ENCODE measurements at places on chromosomes 4 and X.
A peak's percentile ranks its signal among the peaks of the same experiment; 100 is the strongest.

DNA sequence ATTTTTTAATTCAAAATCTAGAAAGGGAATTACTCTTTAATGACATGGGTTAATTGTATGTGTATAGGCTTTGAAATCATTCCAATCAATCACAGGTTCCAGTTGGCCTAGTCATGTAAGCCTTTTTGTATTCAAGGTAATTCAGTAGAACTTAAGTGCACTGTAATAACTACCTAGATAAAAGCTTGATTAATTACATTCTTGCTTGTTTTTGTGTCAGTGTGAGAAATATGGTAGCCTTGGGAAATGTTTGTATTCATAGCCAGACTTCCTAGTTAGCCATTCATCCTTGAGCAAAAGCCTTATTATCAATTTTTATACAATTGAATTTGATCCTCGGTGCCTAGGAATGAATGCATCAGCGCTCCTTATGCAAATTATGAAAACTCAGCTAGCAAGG, 33.5 kb downstream of the TKTL2 start:
- DNase-seq: no peak

- DNase-seq: no peak
Measured at GRCh38 chrX:10450229-10450958, 170.0 kb downstream of the MID1 start.

DNA sequence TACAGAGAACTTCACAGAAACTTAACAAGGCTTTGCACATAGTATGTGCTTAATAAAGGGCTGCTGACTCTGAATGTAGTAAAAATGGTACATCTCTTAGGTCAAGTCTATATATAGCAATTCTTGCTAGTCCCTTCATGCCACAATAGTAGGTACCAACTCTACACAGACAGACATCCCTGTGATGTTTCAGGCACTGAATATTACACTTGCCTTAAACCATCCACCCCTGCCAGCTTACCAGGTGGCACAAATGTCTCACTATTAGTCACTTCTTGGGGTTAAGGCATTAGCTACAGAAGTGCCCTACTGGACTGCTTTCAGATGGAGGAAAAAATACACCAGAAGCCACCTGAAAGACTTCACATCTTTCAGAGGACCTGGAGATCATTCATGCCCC, 86.3 kb upstream of the CITED1 start:
- no peak for DNase-seq

- DNase-seq: no peak
Measured at GRCh38 chrX:139581068-139581467, 50.5 kb downstream of the F9 start.

GRCh38 chr4:180363815-180364214, 1879.4 kb upstream of the TENM3 start:
- no peak for DNase-seq

- DNase-seq: no peak
Measured at GRCh38 chrX:132737743-132738142, 220.7 kb downstream of the HS6ST2 start.

DNA sequence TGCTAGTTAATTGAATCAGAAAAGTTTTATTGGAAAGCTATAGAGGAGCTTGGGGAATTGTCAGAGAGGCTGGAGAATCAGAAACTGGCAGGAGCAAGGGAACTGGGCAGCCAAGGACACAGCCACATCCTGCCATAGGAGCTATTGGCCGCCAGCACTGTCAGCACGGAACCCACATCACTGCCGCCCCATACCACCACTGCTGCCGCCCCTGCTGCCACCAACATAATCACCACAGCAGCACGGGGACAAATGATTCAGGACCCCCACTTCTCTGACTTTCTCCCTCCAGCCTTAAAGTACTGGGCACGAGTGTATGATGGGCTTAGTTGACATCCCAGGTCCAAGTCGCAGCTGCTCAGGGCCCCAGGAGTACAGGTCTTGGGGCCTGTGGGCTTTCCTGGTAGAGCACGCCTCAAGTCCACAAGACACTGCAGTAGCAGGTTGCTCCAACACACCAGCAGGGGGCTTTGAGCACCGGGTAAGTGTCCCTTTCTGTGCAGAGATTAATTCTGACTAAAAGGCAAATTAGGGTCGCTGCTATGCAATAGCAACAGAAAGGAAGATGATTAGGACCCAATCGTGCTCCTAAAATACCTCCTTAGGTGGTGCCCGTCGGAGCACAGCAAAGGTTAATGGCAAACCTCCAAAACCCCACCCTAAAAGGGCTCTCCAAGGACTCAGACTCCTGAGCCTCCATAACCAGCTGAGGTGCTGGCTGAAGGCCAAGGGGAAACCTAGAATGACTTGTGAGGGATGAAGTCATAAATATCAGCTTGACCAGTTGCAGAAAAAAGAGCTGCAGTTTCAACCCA, 6.9 kb downstream of the PJA1 start:
- peak; percentile 83 for DNase-seq

DNA sequence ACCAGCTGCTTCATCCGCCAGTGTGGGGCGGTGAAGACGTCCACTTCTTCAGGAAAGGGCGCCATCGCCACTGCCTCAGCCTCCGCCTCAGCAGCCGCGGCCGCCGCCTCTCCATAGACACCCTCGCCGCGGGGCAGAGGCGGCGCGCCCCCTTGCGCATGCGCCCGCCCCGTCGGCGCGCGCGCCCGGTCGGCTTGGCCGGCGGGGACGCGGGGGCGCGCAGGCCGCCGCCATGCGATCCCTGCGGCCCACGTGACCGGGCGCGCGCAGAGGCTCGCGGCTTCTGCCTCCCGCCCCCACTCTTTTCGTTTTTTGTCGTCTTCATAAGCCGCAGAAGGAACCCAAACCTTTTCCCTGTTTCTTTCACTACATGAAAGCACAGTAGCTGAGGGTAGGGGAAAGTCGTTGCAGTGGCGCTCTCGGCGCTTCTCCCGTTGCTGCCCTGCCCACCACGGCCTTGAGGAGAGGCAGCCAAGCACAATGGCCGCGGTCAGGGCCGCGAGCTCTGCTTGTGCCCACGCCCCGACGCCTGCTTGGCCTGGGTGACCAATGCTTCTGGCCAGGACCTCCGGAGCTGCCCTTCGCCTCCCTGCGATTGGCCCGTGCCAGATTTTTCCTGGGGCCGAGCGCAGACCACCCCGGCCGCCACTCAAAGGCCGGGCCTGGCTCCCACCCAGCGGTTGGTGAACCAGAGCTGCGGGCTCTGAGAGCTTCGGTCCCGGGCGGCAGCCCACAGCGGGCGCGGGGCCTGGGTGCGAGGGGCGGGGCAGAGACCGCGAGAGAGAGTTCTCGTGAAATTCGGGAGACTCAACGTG, at the start of gene FBXL5:
FBXL5 (minus strand) TSS at position 135 of the 815 bp plus-strand sequence; CDS start at position 65, 70 bp downstream.
- DNase-seq: peak; percentile 94

DNA sequence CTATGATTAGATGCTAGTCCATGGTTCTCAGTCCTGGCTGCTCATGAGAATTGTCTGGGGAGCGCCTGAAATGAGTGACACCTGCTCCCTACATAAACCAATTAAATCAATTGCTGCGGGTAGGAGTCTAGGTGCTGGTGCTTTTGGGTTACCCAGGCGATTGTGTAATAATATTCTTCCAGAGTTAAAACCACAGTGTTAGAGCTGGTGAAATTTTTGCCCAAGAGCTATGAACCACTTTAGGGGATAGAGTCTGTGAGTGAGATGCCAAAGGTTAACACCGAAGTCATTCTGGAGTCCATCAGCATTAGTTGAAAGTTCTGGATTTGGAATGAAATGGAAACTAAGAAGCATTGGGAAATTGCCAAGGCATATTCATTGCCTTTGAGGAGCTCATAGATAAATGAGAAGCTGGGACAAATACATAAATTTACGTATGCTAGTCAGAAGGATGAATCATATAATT, 15.3 kb downstream of the PDK3 start:
- DNase-seq: no peak

GRCh38 chrX:135931644-135932487, 38.4 kb downstream of the SAGE1 start:
- DNase-seq: no peak

GRCh38 chr4:173528378-173529321, 1.4 kb downstream of the HAND2 start:
- DNase-seq: no peak

DNA sequence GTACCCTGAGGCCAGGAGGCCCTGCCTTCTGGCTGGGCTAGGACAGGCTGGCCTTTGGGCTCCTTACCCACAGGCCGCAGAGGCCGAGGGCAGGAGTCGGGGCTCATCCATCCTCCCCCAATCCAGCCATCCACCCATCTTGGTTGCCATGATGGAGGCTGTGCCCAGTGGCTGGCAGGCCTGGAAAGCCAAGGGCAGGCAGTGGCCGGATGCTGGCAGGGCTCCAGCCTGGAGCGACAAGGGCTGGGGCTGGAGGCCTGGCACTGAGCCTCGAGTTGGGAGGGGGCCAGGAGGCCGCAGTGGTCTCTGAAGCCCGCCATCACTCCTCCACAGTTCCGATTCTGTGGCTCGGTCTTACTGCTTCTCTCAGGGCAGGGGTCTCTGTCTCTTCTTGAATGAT, 8.6 kb upstream of the BGN start:
- DNase-seq: no peak

DNA sequence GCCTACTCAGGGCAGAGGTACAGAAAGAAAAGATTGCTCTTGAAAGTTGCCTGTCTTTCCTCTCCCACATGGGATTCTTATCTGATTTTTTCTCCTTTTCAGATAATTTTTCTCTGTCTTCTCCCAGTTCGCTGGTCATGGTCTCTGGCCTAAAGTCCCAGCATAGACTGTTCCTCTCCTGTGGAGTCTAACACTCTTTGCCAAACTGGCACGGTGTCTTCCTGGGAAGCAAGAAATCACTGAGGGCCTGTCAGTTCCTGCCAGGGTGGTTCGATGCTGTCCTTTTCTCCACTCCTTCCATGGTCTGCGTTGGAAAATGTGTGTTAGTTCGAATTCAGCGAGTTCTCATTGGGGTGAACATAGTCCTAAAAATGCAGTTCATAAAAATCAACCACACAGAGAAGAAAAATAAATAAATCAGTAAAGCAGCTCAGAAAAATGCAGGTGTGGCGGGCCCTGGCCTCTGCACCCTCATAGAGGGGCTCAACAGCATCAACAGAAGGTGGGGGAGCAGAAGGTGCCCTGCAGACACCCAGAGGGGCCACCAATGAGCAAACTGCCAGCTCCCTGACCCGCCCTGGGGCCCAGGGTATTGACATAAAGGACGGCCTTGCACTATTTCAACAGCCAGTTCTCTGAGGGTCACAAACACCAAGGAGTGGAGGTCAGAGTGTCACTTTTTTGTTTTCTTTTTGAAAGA, 2.1 kb downstream of the RGN start:
- no peak for DNase-seq

- no peak for DNase-seq
Measured at GRCh38 chr4:142697928-142698327, 148.2 kb downstream of the INPP4B start.

DNA sequence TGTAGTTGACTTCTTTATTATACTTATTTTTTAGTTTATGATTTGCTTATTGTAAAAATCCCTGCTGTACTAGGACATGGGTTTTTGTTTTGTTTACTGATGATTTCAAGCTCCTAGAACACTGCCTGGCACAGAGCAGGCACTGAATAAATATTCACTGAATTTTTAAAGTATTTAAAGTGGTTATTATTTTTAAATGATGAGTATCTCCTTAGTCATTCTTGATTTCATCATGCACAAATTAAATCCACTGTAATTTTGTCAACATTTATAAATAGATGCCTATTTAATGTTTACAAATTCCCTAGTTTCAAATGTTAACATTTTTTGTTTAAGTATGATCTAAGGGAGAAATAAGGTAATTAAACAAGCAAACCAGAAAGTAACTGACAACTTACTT, 367.9 kb upstream of the SLIT2 start:
- DNase-seq: no peak

DNA sequence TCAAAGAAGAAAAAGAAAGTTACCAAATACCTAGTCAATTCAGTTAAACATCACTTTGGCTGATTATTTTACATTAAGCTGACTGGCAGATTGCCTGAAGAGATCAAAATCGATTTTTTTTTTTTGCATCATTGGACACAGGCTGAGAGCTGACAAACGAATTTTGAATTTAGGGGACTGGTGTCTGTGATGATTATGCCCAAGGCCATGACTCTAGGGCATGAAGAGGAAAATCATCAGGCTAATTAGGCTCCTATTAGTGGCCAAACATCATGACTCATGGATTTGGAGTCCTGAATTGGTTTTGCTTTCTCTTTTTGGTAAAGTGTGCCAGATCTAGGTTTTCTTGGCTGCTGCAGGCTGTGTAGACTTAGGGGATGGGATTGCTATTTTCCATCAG, 829.3 kb upstream of the LCORL start:
- DNase-seq: no peak

GRCh38 chrX:5015451-5015850, 1213.2 kb downstream of the NLGN4X start:
- no peak for DNase-seq

DNA sequence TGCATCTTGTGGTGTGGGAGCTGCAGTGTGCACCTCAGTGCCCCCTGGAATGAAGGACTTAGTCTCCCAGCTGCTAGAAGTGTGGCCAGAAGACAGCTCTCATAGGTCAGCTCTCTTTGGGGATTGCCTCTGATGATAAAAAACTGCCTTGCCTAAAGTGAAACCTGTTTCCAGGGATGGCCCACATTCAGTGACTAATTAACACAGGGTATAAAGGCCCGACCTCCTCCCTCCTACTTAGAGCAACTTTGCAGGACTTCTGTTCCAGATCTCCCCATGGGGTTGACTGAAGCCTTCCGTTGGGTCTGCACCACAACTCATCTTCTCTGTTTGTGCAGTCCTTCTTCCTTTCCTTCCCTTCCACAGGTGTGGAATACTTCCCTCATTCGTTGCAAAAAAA, 53.2 kb downstream of the SPINK2 start:
- DNase-seq: no peak

- DNase-seq: no peak
Measured at GRCh38 chr4:14143892-14144291, 516.4 kb upstream of the BOD1L1 start.

GRCh38 chr4:14049946-14050345, 422.4 kb upstream of the BOD1L1 start:
- no peak for DNase-seq

DNA sequence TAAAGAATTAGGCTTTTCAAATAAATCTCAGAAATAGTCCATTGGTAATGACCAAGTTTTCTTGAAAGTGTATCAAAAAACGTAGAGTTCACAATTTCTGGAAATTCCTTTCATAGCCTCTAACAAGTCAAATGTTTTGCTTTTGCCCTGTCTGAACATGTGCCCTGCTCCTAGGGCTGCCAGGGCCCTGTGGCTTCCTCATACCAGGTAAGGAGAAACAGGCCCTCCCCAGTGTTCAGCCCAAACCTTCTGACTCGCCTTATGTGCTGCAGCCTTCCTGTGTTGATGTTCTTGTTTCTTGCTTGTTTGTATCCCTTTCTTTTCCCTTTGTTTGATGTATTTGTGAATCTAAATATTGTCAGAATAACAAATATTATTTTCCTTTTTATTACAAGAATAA, 146.1 kb upstream of the PACRGL start:
- no peak for DNase-seq

DNA sequence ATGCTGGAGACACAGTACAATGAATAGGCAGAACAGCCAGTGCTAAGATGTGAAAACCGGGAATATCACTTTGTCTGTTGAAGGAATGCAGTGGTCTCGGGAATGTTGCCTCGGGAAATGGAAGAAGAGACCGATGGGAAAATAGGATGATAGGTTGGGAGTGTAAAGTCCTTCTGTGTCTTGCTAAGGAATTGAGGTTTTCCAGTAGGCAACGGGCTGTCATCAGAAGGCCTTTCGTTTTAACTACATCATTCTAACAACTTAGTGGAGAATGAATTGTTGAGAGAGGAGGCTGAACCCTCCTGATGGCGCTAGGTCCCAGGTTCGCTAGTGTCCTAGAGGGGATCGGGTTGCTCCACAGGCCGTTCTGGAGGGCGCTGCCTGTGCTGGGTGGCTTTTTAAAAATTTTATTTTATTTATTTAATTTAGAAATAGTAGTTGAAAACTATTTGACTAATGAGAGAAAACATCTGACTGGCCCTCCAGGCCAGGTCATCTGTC, 730 bp downstream of the VBP1 start:
- DNase-seq: no peak

Measured in lower leg skin (tissue), 4 donors.